ENCODE measurements at places on chromosomes 3 and 15.

GRCh38 chr3:186102687-186103086 is 6.2 kb downstream of the ETV5 start:
- no peak for DNase-seq

- no peak for DNase-seq
These were observed 11.1 kb downstream of the HCLS1 start for GRCh38 chr3:121649645-121650044.

DNA sequence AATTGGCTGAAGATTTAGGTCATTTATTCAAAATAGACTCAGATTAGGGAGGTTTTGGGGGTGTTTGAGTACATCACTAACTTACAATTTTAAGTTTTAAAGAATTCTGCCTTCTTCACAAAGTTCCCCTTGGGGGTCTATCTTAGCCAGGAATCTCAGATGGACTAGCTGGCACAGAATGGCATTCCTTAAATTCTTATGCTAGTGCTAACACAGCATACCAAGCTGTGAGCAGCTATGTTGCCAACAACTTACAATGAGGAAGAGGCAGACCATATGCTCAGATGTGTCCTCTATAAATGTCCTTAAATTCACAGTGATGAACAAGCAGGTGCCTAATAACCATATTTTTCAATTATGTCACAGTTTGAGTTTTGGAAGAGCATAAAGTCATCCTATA is 60.9 kb upstream of the NPHP3 start:
- DNase-seq: no peak

DNA sequence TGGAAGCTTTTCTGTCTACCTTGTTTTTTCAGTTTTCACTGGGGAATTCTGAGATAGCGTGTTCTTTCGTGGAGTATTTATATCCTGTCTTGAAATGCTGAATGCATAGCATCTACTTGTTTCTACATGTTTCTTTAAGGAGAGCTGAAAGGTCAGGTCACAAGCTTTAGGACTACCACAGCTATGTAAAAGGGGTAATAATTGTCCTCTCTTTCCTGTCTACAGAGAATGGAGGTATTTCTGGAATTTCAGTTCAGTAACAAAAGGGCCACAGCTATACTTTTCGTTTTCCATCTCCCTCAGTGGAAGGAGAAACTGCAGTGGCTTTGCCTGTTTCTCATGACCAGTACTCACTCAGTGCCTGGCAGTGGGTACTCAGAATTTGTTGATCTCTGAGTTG is 4.7 kb downstream of the INAFM2 start:
- no peak for DNase-seq

- DNase-seq: no peak
These were observed 1.3 kb downstream of the MAGI1 start for GRCh38 chr3:66037330-66037985.

GRCh38 chr3:180704532-180704931 is 25.2 kb upstream of the CCDC39 start:
- DNase-seq: no peak

DNA sequence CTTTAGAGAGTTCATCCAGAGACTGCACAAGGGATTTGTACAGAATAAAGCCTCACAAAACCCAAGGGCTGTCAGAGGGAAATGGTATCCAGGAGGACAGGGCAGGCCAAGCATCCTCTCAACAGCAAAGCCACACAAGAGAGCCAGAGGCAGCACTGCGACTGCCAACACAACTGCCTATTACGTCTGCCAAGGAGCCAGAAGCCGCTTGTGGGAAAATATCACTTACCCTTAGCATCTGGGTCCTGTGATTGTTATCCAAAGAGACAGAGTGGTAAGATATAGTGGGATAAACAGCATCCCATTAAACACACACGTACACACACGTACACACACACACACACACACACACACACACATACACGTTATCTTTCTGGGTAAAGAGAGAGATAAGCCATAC is 618.3 kb upstream of the AGTR1 start:
- no peak for DNase-seq

DNA sequence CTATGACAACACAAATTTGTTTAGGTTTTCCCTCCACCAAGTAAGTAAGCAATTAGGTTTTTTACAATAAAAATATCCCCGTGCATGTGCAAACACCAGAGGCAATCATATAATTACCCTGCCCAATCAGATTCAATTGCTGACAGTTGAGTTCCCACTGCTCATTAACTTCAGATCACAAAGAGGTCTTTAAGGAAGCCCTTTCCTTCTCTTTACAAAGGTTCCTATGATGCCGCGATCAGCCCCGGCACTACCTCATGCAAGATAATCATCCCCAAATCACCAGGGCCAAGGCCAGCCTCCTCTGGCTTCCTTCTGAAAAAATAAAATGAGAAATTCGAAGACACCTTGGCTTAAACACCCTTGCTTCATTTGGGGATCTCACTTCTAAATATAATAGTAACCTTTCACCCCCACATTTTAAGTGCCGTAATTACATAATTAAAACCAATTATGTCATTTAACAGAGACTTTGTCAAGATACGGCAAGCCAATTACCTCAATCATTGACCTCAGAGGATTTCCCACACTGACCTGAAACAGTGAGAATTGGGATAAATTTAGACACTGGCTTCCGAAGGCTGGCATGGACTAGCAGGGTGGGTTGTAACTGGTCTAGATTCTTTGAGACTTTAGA is 121.3 kb upstream of the WNT5A start:
- no peak for DNase-seq

DNA sequence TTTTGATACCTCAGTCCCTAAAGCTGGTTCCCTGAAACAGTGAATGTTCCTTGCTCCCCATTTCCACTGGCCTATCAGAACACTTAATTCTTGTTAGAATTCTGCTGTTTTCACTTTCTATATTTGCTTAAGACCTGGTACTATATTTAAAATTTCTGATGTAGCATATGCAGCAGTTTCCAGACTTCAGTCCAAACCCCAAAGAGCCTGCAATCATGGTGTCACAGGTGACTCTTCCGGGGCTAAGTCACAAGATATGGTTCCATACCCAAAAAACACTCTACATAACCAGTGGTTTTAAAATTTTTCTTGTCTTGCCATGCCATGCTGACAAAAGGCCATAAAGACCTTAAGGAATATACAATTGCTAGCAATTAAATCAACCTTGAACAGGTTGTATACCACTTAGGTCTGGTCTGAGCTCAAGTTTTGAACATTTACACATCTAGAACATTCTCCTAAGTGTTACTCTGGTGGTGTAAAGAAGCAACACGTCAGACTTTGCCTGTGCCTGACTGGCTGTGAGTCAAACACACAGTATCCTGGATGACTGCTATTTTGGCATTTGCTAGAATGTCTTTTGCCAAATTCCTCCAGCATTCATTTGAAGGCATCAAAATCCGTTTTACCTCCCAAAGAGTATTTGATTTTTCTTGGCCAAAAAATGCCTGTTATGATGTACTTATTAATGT is 160.0 kb downstream of the FRMD5 start:
- no peak for DNase-seq

- no peak for DNase-seq
These were observed 1.3 kb downstream of the HACD2 start for GRCh38 chr3:123583561-123583960.

GRCh38 chr15:59833366-59833765 is 144.2 kb upstream of the BNIP2 start:
- DNase-seq: no peak

DNA sequence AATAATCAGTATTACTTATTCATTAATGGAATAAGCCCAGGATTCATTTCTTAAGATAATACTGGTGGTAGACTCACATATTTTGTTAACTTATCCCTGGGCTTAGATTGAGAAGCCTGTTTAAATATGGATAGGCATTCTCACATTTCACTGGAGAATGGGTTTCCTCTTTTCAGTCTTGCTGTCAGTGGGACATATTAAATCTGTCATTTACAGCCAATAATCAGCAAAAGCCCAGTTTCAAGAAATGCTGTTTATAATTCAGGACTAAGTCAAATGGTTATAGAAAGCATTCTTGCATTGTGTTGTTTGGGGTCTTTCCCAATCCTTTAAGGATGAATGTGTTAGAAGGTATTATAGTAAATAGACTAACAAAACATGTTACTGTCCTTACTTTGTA is 143.7 kb upstream of the NAALADL2 start:
- no peak for DNase-seq

DNA sequence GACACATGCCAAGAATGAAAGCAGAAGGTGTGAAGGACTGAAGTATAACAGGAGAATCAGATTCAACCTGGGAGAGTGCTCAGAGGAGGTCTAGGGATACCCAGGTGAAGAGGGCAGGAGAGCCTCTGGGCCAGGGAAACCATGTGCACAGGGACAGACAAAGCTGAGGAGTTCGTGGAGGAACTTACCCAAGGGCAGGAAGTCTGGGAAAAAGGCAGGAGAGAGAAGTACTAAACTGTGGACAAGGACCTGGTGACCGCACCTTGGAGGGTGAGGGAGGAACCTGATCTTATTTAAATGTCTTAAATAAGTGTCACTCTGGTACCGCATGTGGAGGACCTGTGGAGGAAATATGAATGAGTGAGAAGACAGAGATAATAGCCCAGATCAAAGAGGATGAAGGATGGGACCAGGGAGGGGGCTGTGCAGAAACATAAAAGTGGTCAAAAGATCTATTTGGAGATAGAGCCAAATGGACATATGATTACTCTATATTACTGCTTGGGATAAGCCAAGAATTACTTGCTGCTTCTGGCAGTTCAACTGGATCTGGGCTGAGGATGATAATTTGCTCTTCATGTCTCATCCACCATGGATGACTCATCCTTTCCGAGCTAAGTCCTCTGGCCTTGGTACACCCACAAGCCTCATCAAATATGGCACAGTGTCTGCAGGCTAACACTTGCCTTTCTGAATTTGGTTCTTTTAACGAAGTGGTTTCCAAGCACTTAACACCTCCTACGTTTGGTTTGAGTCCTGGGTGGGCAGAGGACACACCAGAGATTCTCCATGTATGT is 116.9 kb upstream of the NMNAT3 start:
- no peak for DNase-seq

DNA sequence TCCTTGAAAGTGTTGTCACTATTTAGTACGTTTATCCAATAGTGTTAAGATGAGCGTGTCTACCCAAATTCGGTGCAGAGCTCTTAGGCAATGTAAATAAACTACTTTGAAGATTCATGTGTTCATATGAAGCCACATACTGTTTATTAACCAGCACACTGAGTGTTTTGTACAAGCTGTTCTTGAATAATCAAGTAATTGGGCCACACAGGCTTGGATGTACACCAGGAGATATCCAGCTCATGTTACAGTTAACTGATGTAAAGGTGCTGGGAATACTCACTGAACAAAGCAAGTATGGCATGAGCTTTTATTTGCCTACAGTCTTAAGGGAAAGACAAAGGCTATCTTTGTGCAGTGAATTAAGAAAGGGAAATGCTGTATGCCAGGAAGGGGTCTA is 632 bp upstream of the DHX36 start:
- no peak for DNase-seq

- DNase-seq: no peak
These were observed 1.0 kb downstream of the SNX1 start for GRCh38 chr15:64096668-64097384.

GRCh38 chr3:112114576-112115160 is 18.4 kb downstream of the GCSAM start:
- no peak for DNase-seq

- DNase-seq: no peak
These were observed 8.4 kb downstream of the SNAP23 start for GRCh38 chr15:42503825-42504224.

Data from stimulated activated naive CD4-positive, alpha-beta T cell treated with Interleukin-2 at 50 U/mL for 16 hours (primary cell).